ENCODE measurements at places on chromosomes 4 and X.

- no peak for DNase-seq
These were observed 1825.1 kb upstream of the IGFBP7 start for GRCh38 chr4:58935332-58935731.

GRCh38 chr4:186826006-186826405, 102.3 kb upstream of the FAT1 start:
- no peak for DNase-seq

GRCh38 chr4:107725281-107725859, 5.3 kb upstream of the PAPSS1 start:
- no peak for DNase-seq

- peak; percentile 5 for DNase-seq
These were observed 619.4 kb upstream of the SPANXN1 start for GRCh38 chrX:144627947-144628346.

GRCh38 chrX:78517124-78517523, 142.0 kb downstream of the RTL3 start:
- peak; percentile 59 for DNase-seq

- DNase-seq = no peak
These were observed 481.7 kb upstream of the AGA start for GRCh38 chr4:177923888-177924287.

DNA sequence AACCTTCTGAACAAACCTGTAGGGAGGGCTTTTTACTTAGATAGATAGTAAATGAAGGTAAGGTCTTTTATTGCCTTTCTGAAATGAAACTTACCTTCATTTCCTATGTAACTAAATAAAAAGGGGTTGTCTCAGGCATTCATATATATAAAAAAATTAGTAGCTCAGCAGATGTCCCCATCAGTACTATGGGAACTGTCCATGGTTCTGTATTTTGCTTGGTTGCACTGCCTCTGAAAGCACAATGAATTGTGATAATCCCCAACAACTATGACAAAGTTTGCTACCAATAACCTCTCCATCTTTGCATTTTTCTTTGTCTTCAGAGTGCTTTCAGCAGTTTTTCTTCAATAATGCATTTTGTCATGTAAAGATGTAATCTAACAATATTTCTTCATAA, 222.4 kb downstream of the SLIT2 start:
- DNase-seq = peak; percentile 50

DNA sequence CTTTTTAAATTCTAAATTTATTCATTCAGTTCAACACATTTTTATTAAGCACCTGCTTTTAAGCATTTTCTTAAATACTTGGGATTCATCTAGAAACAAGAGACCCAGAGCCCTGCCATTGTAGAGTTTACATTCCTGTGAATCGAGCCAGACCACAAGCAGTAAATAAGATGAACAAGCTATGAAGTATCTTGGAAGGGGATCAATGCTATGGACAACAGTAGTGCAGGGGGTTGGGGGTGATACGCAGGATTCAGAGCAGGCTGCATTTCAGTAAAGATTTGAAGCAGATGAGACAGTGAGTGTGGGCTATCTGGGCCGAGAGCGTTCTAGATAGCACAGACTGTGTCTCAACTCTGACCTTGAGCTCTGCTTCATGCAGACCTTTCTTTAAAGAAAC, 35.1 kb downstream of the CLDN22 start:
- DNase-seq = peak; percentile 47

DNA sequence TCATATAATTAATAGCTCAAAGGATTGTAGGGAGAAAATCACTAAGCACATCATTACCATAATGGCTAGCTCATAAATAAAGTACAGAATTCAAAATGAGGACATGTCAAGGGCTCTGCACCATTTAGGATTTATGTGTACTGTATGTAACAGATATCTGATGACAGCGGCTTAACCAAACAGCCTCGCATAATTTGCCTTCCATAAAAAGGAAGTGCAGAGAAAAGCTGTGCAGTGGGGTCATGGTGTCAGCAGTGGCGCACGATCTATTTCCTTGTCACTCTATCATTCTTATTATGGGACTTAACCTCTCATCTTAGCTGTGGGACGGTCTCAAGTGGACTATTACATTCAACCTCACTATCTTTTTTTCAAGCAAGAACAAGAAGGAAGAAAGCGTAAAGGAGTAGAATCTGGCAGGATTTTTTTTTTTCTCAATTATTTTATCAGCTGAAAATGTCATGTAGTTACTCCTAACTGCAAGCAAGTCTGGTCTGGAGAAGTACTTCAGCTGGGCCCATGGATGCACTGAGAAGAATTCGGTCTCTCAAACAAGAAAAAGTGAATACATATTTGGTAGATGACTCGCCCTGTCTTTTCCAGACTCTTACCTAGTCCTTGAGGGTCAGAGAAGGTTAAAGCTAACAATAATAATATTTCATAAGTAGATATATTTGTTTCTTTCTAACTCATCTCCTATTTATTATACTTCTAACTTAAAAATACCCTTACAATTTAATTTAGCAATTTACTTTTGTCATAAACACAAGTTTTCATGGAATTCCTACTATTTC, 94.6 kb downstream of the COX18 start:
- DNase-seq = peak; percentile 60

- no peak for DNase-seq
These were observed 80.8 kb downstream of the AWAT2 start for GRCh38 chrX:69968950-69969349.

DNA sequence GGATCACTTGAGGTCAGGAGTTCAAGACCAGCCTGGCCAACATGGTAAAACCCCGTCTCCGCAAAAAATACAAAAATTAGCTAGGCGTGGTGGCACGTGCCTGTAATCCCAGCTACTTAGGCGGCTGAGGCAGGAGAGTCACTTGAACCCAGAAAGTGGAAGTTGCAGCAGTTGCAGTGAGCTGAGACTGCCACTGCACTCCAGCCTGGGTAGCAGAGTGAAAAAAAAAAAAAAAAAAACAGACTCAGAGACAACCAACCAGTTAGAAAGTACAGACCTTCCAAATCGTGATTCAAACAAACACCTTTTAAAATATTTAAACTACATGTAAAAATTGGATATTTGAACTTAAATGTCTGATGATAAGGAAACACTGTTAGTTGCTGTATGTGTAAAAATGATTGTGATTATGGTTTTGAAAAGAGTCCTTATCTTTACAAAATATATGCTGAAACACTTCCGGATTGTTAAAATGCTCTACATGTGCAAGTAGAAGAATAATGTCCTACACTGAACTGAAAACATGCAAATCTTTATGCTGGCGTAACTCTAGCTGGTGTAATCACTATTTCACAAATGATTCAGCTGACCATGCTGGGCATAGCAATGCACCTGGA, 37.8 kb downstream of the SH3KBP1 start:
- no peak for DNase-seq

GRCh38 chr4:19417256-19417655, 834.4 kb upstream of the SLIT2 start:
- no peak for DNase-seq

DNA sequence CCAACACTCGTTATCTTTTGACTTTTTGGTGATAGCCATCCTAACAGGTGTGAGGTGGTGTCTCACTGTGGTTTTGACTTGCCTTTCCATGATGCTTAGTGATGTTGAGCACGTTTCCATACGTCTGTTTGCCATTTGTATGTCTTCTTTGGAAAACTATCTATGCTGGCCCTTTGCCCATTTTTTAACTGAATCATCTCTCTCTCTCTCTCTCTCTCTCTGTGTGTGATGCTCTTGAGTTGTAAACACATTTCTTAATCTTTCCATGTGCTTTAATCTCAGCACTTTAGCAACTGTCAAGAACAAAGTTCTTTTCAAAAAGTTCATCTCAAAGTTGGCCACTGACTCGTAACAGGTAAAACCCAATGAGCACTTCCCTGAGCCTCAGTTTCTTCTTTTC, 10.5 kb downstream of the SORBS2 start:
- DNase-seq = no peak

DNA sequence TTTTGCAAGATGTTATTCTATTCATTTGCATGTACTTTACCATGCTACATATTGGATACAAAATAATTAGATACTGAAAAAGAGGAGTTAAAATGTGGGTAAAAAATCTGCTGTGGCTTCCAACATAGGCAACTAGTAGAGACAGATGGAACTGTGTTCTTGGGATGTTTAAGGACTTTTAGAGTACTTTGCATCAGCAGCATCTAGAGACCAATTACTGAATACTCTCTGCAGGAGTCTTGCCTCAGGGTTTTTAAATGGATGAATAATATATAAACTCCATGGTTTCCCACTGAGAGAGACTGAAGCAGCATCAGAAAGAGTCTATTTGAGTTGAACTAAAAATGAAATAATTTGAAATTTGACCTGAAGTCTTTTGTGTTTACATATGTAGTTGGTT, 676.7 kb downstream of the GALNTL6 start:
- no peak for DNase-seq

DNA sequence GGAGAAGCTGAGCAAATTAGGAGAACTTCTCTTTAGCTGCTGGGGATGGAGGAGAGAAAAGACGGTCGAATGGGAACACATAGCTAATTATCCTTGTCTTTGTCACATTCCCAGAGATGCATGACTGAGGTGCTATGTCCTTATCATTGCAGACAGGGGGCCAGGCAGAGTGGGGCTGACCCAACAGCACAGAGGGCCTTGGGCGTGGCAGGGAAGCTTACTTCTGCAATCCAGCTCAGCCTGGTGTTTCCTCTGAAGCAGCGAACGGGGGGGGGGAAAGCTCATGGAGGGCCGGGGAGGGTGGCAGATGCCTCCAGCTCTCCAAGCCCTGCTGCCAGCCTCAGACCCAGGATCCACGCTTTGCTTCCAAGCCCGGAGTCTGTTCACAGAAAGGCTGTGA, 50.8 kb upstream of the HOPX start:
- no peak for DNase-seq

GRCh38 chr4:48467442-48467841, 15.7 kb upstream of the SLC10A4 start:
- DNase-seq = no peak

DNA sequence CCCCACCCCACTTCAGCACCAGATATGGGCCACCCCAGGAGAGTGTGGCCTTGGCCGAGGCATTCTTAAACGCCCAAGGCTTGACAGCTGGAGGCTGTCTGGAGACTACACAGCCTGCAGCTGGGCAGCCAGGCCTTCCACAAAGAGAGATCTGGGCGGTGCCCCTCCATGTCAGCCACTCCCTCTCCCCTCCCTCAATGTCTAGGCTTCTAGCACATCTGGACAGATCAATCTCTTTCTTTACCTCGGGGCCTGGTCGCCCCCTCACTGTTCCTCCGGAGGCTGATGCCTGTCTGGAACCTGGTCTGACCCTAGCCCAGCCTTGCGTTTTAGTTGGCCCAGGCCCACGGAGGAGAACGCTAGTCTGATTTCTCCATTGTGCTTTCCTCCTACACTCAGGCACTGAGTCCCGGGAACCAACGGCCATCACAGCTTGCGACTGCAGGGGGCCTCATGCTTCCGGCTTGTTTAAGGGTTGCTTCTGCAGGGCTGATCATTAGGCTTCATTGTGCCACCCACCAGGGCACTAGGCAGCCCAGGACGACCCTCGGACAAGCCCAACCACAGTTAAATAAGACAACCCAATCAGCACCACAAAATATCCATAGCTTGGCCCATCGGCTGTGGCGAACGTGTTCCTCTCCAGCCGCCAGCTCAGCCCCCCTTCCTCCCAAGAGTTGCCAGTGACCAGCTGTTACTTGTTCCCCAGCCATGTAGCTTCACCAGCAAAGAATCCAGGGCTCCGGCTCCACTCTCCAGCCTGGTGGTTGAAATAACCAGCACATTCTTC, 200.6 kb downstream of the BCOR start:
- peak; percentile 72 for DNase-seq

DNA sequence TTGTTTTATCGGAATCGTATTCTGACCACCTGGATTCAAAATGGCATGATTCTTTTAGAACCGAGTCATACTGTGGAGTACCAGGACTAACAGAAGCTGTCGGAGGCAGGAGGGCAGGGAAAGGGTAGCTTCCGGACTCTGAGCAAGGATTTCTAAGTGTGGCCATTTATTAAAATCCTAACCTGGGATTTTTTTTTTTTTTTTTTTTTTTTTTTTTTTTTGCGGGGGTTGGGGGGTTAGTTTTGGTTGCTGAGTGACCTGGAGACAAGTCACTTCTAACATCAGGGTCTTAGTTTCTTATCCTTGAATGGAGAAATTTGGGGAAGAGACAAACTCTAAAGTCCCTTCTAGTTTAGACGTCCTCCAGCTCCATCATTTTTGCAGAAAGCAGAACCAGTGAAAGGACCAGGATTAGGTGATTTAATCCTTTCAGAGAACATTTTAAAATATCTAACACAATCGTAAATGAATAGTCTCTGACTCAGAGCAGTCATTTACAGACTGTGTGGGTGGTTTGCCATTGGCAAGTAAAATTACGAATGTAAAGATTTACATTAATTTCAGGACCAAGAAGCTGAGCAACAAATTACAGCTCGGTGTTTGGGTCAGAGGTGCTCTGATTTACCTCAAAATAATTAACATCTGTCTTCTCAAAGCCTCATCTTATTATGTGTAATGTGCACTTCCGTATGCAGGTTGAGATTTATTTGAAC, 7.3 kb downstream of the SLC25A5 start:
- DNase-seq = no peak

DNA sequence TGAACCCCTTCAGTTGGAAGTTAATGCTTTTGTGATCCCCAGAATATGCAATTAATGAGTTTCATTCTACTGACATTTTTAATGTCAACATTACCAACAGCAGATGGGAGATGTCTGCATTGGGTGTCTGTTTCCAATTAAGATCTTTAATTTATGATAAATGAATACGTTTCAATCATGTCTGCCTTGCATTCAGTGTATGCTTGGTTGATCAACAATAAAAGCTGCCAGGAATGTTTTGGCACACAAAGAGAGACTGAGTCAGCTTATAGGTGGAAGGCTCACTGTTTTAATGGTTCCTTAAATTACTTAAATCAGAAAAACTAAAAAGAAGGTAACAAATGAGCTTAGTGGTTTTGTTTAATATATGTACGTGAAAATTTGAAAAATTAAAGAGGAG, 359.9 kb upstream of the CNKSR2 start:
- no peak for DNase-seq

DNA sequence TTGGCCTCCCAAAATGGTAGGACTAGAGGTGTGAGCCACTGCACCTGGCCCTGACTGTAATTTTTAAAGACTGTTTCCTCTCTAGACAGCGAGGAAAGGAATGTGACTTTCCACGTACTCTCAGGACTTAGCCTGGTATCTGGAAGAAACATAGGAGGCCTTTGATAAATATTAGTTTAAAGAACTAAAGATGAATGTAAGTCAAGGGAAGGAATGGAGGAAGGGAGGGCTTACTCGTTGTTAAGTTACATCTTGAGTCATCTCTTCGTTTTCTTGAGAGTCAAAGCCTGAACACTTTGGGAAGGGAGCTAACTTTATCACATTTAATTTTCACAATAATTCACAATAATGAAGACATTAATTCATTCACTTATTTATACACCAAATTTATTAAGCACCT, 7.2 kb upstream of the LNX1 start:
- DNase-seq = no peak
